ENCODE measurements at places on chromosomes 3 and 15.

DNA sequence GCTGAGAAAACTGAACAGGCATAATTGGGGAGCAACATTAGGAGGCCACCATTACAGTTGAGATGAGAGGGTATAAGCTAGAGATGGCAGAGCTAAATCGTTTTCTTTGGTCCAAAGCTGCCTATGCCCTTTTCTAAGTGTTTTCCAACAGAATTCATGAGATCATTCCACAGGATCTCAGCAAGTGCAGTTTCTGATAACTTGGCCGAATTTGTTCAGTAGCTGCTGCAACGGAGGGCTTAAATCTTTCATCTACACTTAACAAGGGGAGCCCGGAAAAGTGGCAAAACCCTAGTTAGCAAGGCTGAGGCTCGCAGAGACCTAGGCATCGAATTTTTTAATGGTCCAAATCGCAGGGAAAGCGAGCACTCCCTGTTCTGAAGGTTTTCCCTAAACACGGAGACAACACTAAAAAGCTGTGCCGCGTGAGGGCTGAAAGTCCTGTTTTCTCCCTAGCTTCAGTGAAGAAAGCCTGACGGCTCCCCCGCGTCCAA, 531 bp upstream of the BLOC1S6 start:
- no peak for DNase-seq

DNA sequence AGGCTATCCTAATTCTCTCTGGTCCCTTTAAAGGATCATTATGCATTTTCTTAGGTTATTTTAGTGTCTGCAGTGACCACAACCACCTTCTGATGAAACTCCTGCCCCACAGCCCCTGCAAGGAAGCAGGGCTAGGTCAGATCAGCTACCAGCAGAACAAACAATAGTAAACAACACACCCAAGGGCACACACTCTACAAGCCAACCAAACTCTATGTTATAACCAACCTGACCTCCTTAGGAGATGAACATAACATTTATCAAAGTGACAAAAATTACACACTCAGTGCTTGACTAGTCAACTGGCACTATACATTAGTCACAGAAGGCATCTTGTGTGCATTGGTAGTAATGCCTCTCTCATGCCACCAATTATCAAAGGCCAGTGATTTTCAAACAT, 17.3 kb downstream of the DENND6A start:
- DNase-seq, result no peak

DNA sequence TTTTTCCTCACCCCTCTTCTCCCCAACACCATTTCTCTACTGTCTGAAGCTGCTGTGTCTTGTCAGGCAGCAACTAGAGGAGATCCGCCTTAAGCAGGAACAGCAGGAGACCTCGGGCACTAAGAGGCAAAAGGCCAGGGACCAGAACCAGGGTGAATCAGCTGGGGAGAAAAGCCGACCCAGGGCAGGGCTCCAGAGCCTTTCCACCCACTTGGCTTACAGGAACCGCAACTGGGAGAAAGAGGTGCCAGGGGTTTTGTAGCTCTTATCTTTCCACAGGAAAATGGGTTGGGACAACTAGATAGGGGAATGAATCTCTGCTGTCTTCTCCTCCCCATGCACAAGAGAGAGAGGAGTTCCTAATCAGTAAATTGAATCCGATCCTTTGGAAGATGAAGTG, 3.0 kb upstream of the NGRN start:
- no peak for DNase-seq

DNA sequence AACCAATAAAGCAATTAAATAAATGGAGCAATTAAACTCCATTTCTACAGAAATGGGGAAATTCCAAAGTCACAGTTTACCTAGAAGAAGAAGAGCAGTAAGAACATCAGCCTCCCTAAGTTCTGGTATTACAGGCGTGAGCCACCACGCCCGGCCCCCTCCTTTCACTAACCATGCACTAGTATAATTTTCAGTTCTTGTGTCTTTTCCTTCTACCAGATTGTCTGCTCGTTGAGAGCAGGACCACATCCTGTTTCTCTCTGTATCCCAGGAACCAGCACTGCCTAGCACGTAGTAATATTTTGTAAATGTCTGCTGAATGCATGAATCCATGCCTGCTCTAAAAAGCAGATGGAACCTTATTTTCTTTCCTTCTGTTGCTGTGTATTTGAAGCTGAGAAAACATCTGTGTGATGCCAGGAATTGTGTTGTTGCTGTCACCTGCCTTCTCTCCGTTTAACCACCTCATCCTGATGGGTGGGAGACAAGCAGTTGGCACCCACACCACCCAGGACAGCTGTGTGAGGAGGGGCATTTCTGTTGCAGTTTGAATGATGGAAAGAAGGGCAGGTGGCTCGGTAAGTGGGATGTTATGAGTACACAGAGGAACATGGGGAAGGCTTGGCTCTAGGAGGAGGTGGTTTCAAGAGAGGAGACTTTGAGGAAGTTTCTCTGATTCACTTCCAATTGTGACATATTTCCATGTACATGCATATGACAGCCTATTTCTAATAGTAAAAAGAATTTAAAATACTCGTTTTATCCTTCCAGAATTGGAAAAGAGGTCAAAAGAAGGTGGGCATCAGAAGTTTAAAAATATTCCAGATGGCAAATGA, 30.1 kb downstream of the PXYLP1 start:
- no peak for DNase-seq

- DNase-seq, result no peak
Observed at GRCh38 chr15:74384881-74385643, 17.6 kb upstream of the CYP11A1 start.

- DNase-seq, result no peak
Observed at GRCh38 chr15:65960586-65960985, 91.3 kb downstream of the RAB11A start.

DNA sequence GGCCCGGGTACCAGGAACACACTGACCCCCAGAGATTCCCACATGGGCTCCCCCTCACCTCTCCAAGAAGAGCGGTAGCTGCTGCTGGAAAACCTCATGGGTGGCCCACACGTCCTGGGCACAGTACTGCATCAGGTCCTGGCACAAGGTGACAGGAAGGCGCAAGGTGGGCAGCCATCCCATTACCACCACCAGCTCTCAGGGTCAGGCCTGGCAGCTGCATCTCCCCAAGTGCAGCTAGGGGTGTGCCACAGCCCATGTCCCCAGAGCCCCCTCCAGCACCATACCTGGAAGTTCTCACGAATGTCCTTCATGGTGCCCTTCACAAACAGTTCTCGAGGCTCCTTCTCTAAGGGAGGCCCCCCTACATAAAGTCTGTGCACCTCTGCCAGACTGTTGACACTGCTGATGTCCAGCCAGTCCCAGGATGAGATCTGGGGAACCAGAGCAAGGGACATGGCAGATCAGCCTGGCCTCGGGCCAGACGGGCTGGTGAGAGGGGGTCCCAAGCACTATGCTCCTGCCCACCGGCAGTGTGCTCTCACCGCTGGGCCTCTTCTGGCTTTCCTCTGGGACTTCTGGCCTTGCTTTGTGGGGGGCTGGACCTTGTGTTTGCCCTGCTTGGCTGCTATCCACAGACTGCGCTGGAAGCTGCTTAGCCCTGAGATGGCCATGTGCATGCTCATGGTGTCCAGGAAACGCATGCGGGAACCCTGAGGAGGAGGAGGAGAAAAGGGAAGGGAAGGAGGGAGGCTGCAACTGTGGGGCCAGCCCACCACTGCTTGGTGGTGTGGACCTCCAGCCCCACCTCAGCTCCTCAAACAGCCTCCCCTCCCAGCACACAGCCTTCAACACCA, 6.0 kb downstream of the POLG start:
- no peak for DNase-seq

DNA sequence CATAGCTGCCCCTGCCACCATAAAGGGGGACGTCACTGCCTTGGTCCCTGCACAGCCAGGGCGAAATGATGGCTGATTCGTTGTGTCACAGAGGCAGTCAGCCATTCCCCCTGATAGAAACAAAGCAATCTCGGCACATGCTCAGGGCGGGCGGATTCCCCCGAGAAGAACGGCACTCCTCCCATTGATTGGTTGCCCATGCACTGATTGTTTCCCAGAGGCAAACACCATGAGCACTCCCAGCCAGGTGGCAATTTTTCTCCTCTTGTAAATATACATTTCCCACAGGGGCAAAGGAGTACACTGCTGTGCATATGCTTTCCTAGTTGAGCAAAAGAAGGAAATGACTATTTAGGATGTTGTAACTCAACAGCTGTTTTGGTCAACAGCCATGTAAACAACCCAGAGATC, 56.5 kb downstream of the KY start:
- no peak for DNase-seq

- DNase-seq, result no peak
Observed at GRCh38 chr15:39130556-39131379, 450.1 kb upstream of the THBS1 start.

DNA sequence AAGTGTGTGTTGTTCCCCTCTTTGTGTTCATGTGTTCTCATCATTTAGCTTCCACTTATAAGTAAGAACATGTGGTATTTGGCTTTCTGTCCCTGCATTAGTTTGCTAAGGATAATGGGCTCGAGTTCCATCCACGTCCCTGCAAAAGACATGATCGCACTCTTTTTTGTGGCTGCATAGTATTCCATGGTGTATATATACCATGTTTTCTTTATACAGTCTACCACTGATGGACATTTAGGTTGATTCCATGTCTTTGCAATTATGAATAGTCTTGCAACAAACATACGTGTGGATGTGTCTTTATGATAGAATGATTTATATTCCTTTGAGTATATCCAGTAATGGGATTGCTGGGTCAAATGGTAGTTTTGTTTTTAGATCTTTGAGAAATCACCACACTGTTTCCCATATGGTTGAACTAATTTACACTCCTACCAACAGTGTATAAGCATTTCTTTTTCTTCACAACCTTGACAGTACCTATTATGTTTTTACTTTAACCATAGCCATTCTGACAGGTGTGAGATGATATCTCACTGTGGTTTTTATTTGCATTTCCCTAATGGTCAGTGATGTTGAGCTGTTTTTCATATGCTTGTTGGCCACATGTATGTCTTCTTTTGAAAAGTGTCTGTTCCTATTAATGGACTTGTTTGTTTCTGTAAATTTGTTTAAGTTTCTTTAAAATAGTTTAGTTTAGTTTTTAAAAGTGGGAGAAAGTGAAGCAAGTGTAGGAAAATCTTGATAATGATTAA, 21.9 kb upstream of the SLC30A4 start:
- no peak for DNase-seq

DNA sequence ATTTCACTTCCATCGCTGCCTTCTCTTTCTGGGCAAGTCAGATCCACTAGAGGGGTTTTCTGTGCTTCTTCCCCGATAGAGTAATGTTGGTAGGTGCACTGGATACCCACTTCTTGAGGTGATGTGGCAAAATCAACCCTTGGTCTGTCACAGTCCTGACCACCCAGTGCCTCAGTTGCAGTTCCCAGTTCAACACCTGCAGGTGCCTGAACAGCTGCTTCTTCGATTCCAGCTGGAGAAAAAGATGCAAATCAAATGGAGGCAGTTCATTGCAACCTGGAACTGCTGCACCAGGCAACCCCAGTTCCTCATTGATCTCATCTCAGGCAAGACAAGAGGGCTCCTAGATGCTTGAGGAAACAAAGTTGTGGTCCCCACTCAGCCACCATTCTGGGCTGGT, 186.6 kb downstream of the UBE2E2 start:
- no peak for DNase-seq

DNA sequence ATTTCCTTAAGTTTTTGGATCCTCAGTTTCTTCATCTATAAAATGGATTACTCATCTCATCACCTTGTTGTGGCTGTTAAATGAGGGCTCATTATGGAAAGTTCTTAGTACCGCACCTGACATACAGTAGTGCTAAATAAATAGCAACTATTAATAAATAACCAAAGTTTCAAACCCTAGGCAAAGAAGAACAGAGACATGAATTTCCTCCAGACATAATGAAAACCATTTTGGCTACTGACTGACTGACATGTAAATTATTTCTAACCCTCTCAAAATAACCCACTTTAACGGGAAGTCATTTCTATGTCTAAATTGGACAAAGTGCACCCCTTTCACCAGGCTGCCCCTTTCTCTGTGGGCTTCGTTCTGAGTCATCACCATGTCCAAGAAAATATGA, 17.4 kb upstream of the KLHL6 start:
- DNase-seq, result no peak

DNA sequence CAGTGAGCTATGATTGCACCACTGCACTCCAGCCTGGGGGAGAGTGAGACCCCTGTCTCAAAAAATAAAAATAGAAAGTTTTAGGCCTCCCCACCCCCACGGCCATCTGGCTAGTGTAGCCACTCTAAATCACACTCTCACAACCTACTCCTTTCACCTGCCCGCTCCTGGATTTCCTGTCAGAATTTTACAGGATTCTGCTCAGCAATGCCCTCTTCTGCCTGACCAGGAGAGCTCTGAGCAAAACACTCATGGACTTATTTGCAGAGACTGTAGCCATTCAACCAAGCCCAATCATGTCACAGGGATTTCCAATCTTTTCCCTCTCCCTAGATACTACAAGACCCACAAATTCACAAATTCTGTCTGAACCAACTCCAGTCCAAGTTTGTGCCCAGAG, 242.6 kb upstream of the TPRG1 start:
- DNase-seq, result no peak

DNA sequence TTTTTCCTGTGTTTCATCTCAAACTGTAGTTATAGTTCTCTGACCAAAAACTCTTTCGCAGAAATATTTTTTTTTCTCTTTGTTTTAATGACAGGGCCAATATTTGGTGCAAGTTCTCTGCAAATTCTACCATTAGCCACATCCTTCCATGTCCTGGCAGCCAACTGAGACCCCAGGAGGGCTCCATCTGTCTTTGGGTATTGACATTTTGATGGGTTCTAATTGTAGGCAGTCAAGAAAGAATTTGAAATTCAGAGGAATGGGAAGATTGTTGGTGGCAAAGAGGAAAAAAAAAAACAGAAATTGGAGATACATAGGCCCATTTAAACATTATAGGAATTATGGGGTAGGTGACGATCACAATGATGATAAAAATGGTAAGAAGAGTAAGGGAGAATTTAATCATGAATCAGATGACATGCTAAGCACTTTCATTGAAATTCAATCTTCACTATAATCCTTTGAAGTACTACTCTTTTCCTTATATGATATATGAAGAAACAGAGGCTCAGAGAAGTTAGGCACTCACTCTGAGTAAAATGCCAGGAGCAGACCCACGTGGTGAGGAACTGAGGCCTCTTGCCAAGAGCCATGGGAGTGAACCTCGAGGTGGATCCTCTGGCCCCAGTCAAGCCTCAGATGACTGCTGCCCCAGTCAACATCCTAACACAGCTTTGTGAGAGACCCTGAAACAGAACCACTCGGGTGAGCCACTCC, 151.4 kb downstream of the PDZRN3 start:
- DNase-seq, result no peak

DNA sequence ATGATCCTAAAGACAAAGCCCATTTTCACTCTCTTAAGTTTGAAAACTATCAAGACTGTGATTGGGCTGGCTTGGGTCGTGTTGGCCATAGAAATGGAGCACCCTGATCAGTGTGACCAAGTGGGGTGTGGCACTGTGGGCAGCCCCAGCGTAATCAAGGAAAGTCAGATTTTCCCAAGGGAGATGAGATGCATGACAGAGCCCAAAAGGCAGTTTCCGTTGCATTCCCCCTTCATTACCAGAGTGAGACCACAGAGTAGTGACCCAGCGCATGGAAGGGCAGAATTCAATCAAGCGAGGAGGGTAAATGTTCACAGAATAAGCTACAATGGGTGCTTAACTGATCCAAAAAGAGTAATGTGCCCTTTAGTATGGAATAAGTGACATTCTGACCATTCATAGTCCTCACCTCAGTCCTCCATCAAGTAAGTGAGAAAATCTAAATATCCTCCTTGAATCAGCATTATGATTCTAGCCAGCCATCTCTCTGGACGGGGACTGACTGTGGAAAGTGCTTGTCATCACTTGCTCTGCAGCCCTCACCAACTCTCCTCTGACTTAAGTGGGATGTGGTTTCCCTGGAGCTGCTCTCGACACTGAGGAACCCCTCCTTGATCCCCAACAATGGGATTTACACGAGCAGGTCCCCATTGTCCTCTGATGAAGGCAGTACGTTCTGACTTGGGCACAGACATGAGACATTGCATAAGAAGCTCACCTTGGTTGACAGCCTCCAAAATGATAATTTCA, 430.5 kb downstream of the OCA2 start:
- DNase-seq, result no peak
